ENCODE measurements at places on chromosomes 2 and 18. TPM values are rescaled to one million over a fixed set of nuclear protein-coding genes. Genes with fewer than 3 reads are reported as not detected.

GRCh38 chr18:61530681-61531080, 197.5 kb downstream of the CDH20 start:
- no peaks in the 10 kb centered on the region for H3K4me1 ChIP-seq
- H3K27me3 ChIP-seq: no peaks in the 10 kb centered on the region
- no peak overlapping the region for H3K4me3 ChIP-seq
- no peak for DNase-seq

The SIX2 gene
- total RNA-seq: 0.90 TPM

The LYG2 gene
- total RNA-seq: not detected

The SLC9A4 gene
- total RNA-seq: 0.05 TPM

The NLRC4 gene
- 2.6 TPM for total RNA-seq

The PRADC1 gene
- total RNA-seq: 20.2 TPM

The GALNT5 gene
- 0.33 TPM for total RNA-seq

- H3K27me3 ChIP-seq: no peaks in the 10 kb centered on the region
- no peaks in the 10 kb centered on the region for H3K36me3 ChIP-seq
- H3K4me3 ChIP-seq: no peak overlapping the region
These were observed 53.1 kb downstream of the PDCL3 start for GRCh38 chr2:100615886-100616285.

The TCF23 gene
- total RNA-seq: 0.14 TPM

The FOXD4L1 gene
- 0.24 TPM for total RNA-seq

DNA sequence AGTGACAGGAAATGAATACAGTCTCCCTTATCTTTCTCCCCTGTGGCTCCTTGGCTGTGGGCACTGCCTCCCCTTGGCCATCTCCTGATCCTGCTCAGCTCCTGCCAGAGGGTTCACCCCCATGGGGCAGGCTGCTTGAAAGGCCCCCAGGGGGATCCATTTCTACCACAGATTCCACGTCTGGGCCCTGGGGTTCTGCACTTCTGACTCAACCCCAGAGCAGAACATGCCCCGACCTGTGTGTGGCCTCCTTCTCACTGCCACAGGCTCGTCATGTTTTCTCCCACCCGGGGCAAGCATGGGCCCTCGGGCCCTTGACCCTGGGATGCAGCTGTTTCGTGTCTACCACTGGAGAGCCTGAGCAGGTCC, 122.2 kb downstream of the ACKR3 start:
- H3K4me1 ChIP-seq: no peaks in the 10 kb centered on the region
- no peaks in the 10 kb centered on the region for H3K36me3 ChIP-seq
- H3K4me3 ChIP-seq: no peak overlapping the region
- H3K27ac ChIP-seq: no peak overlapping the region
- peaks cover 7% of the 10 kb centered on the region for H3K27me3 ChIP-seq

The LRATD1 gene
- total RNA-seq: 2.1 TPM

GRCh38 chr2:165009466-165009865, 54.1 kb upstream of the SLC38A11 start:
- H3K27me3 ChIP-seq: no peaks in the 10 kb centered on the region
- no peak overlapping the region for H3K4me3 ChIP-seq
- no peaks in the 10 kb centered on the region for H3K36me3 ChIP-seq
- no peaks in the 10 kb centered on the region for H3K4me1 ChIP-seq
- DNase-seq: no peak
- H3K27ac ChIP-seq: no peak overlapping the region

The NCKAP5 gene
- 2.0 TPM for total RNA-seq

- no peak overlapping the region for H3K27ac ChIP-seq
- H3K4me1 ChIP-seq: no peaks in the 10 kb centered on the region
- DNase-seq: no peak
- no peak overlapping the region for H3K4me3 ChIP-seq
- H3K36me3 ChIP-seq: no peaks in the 10 kb centered on the region
These were observed 183.7 kb downstream of the IRS1 start for GRCh38 chr2:226615891-226616290.

GRCh38 chr2:11379558-11379957, 35.1 kb upstream of the ROCK2 start:
- no peaks in the 10 kb centered on the region for H3K27me3 ChIP-seq
- H3K4me1 ChIP-seq: no peaks in the 10 kb centered on the region
- H3K27ac ChIP-seq: no peak overlapping the region
- no peak overlapping the region for H3K4me3 ChIP-seq

The C2orf72 gene
- total RNA-seq: 0.05 TPM

- no peak overlapping the region for H3K4me3 ChIP-seq
- no peaks in the 10 kb centered on the region for H3K4me1 ChIP-seq
- DNase-seq: no peak
- no peaks in the 10 kb centered on the region for H3K27me3 ChIP-seq
These were observed 117.9 kb downstream of the PPP1R1C start for GRCh38 chr2:182103526-182103925.

DNA sequence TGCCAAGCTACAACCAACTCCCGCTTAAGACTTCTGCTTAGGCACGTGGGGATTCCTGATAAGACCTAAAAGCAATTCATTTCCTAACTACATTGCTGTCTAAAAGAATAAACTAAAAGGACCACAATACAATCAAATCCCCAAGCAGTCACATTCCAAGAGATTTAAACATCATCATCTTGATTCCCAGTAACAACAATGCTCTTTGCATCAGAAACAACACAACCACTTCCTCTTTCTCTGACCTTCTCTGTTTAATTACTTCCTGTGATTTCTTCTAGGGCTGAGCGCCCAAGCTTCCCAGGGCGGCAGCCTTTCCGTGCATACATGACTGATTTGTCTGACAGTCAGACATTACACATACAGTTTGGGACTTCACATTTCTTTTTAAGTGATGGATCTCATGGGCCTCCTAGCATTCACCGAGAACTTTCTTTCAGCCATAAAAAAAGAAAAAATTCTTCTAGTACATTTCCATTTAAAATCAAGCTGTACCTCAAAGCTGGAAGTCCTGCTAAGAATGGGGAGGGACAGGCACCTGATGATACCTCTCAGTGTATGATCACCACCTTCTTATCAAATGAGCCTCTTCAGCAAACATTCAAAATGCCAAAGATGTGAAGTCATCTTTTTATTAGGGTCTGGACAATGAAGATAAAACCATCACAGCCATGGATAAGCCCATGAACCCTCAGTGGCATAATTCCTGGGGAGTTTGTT, 11.5 kb downstream of the SPRED2 start:
- H3K27me3 ChIP-seq: no peaks in the 10 kb centered on the region
- peak overlapping the region; percentile 80 for H3K27ac ChIP-seq
- no peak for DNase-seq
- no peak overlapping the region for H3K4me3 ChIP-seq

GRCh38 chr18:21074336-21075323, 37.0 kb downstream of the ROCK1 start:
- H3K4me3 ChIP-seq: no peak overlapping the region
- no peak overlapping the region for H3K27ac ChIP-seq
- H3K4me1 ChIP-seq: peaks cover 3% of the 10 kb centered on the region

The INPP5D gene
- total RNA-seq: 26.6 TPM

- H3K27me3 ChIP-seq: no peaks in the 10 kb centered on the region
- peaks cover 20% of the 10 kb centered on the region for H3K36me3 ChIP-seq
- no peak for DNase-seq
- H3K4me1 ChIP-seq: peaks cover 2% of the 10 kb centered on the region
- H3K4me3 ChIP-seq: no peak overlapping the region
These were observed 20.8 kb downstream of the LDLRAD4 start for GRCh38 chr18:13239171-13239956.
